Activated CD8-positive, alpha-beta T cell treated with anti-CD3 and anti-CD28 coated beads for 36 hours (primary cell): ENCODE measurements at places on chromosomes 6 and 20.

- DNase-seq: no peak
These were observed 143.0 kb downstream of the ERMARD start for GRCh38 chr6:169894377-169894960.

- no peak for DNase-seq
These were observed 356.8 kb upstream of the AGPAT4 start for GRCh38 chr6:161630674-161631073.

- no peak for DNase-seq
These were observed 22.1 kb downstream of the PTPRT start for GRCh38 chr20:43167615-43168014.

DNA sequence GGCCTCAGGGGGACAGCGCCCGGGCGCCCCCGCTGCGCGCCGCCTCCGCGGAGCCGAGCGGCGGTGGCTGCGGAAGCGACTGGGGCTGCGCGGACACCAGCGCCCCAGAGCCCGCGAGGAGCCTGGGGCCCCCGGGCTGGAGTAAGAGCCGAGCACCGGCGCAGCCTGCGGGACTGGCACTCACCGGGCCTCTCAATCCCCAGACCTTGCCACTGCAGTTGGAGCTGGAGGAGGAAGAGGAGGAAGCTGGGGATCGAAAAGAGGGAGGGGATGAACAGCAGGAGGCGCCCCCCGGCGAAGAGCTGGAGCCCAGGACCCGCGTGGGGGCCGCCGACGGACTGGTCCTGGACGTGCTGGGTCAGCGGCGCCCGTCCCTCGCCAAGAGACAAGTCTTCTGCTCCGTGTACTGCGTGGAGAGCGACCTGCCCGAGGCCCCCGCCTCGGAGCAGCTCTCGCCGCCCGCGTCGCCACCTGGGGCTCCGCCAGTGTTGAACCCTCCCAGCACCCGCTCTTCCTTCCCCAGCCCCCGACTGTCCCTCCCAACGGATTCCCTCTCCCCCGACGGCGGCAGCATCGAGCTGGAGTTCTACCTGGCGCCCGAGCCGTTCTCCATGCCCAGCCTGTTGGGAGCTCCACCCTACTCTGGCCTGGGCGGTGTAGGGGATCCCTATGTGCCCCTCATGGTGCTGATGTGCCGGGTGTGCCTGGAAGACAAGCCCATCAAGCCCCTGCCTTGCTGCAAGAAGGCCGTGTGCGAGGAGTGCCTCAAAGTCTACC, 590 bp downstream of the RNF217 start:
- no peak for DNase-seq

GRCh38 chr6:163371129-163371528, 43.4 kb upstream of the QKI start:
- DNase-seq: no peak

DNA sequence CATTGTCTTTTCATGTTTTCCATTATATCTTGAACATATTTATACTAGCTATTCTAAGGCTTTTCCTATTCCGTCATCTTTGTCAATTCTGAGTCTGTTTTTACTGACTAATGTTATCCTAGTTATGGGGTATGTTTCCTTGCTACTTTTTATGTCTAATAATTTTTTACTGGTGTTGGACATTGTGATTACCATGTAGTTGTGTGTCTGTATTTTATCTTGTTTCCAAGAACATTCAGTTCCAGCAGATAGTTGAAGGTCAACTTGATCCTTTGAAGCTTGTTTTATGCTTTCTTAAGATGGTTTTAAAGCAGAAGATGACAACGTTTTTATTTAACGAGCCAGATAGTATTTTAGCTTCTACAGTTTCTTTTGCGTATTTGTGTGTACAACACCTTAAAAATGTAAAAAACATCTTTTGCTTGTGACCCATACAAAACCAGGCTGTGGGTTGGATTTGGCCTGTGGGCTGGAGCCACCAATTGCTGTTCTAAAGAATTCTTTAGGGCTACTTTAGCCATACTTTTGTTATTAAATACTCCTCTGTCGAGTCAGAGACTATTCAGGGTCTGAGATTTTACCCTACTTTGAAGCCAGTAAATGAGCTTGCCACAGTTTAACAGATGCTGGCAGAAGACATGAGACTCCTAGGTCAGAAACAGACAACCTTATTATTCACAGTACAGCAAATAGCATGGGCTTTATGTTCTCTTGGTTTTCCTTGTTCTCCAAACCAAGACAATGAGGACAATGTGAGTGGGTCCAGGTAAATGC, 38.7 kb upstream of the REV3L start:
- no peak for DNase-seq

DNA sequence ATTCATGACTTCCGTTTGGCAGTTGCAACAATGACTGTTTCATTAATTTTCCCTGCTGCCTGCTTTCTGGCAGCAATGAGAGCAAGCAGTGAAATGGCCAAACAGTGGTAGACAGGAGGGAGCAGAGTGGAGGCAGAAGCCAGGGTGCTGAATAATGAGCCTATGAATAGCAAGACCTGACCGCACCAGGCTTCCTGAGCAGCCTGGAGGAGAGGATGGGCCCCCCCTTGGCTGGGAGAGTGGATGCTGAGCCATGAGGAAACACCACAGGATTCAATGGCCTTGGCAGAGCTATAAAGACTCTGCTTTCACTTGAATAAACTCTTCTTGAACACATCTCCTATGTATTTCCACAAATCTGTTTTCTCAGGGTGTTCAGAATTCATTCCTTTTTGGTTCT, 68.1 kb upstream of the SNRPB2 start:
- no peak for DNase-seq

GRCh38 chr6:118864341-118865099, 29.4 kb upstream of the ASF1A start:
- no peak for DNase-seq

DNA sequence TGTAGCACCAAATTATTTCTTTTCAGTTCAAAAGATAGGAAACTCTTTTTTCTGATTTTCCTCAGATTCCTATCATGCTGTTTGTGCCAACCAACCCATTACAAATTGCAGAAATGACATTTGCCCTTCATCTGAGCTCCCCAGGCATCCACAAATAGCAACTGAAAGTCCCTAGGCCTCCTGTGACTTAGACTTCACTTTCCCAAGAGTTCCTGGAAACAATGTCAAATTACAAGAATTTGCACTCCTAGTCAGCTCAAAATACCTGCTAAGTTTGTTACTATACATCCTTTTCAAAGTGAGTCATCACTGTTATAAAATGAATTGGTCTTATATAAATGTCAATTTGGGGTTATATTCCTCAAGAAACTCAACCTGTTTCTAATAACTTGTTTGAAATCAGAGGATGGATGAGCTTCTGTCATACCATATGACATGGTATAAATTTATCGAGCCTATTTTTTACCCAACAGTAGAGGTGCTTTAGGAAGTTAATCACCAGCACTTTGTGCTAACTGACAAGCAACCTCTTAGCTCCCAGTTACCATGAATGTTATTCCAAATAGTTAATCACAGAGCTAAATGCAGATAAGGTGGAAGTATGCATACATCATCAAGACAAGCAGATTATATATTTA, 256.5 kb downstream of the HACE1 start:
- peak; percentile 12 for DNase-seq

- no peak for DNase-seq
These were observed 25.2 kb downstream of the SNPH start for GRCh38 chr20:1291191-1291741.

DNA sequence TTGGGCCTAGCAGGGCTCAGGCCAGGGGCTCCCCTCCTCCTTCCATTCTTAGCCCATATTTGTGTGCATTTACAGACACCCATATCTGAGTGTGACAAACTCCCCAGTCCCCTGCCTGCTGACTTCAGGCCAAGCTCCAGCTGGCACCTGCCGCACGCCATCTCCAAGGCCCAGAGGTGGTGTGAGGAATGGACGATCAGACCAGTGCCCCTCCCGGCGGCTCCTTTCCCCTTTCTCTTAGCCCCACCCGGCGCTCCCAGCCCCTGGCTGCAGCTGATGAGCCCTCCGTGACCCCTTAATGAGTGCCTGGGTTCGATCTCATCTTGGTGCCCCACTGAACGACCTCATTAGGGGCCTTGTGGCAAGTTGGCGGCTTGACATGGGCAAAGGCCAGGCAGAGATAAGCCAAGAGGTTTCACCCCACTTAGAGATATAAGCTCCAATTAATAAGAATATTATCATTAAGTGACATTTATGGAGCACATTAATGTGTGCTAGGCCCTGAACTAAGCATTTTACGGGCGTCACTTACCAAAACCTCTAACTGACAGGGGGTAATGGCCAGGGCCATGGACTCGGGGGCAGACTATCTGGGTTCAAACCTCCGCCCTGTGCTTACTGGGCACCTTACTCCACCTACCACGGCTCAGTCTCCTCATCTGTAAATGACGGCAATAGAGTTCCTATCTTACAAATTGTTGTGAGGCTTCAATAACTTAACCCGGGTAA, 17.5 kb downstream of the ADA start:
- DNase-seq: no peak

DNA sequence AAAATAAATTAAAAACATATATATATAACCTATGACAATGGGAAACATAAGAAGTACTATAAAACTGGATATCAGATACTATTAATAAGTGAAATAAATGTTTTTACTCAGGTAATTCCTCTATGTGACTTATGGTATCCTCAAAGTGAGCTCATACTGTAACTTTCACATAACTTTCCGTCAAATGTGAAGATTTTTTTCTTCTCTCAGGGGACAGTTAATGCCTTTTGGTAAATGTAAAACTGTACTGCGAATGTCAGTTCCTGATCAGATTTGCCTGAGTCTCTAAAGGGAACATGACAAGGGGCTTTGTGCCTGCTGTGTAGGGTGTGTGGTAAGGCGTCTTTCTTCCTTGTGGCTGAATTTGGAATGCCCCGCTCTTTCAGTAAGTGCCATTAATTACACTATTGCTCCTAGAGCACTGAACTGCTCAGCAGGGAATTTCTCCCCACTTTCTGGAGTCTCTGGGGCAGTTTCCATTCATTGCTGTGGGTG, 271.8 kb downstream of the PRL start:
- DNase-seq: no peak

DNA sequence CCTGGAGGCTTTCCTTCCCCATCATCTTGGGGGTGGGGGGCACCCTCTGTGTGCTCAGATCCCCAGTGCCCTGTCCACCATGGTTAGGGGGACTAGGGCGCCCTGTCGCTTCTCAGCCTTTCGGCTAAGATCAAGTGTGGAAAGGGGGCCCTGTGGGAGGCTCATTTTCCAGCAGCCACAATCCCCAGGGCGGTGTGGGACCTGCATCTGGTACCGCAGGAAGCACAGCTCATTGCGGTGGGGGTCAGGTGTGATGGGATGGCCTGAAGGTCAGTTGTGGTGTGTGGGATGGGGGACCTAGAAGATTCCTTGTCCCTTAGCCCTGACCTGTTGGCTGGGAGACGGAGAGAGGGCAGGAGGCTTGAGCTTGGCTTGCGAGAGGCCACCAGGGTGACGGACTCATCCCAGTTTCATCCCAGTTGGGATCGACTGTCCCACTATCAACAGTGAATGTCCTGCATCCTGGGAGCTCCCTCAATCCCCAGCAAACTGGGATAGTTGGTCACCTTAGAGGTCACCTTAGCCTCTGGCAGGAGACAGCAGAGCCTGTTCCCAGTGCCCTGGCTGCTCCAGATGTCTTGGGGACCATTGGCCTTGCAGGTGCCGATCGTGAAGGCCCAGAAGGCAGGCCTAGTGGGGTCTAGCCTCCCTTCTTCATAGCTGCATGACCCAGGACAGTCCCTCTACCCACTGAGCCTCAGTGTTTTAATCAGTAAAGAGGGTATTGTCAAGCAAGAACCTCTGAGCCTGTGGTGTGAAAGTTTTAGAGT, 64.5 kb upstream of the PMEPA1 start:
- no peak for DNase-seq

GRCh38 chr6:34723203-34723602, 26.6 kb upstream of the ILRUN start:
- no peak for DNase-seq

DNA sequence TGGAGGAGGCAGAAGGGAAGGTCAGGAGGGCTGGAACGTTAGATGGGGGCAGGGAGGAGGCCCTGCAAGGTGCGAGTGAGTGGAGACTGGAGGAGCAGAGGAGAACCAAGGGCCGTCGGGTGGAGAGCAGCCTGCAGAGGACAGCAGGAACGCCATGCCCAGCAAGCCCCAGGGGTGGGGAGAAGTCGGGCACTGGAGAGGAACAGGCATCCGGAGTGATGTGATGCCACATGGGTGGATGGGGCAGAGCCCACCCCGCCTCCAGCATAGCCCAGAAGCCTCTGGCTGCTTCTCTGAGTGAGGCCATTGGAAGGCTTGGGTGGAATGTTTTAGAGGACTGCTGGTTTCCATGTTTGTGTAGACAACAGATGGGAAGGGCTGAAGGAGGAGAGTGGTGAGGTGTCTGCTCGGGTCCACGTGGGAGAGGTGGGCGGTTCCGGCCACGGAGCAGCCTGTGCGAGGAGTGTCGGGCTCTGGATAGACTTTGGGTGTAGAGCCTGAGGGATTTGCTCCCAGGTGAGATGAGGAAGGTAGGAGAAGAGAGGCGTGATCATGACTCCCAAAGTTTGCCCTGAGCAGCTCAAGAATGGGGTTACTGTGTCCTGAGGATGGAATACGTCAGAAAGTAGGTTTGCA, 221.4 kb downstream of the SMOC2 start:
- DNase-seq: no peak

DNA sequence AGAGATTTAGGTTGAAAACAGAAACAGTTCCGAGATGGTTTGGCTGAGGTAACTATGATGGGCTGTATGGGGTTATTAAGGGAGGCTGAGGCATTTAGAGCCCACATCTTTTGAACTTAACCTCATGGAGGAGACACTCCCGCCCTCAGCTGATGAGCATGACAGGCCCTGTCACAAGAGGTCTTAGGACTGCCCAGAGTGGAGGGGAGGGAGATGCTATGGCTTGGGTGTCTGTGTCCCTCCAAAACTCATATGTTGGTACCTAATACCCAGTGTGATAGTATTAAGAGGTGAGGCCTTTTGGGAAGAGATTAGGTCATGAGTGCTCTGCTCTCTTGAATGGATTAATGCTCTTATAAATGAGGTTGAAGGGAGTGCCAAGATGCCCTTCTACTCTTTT, 126.6 kb downstream of the CDC5L start:
- DNase-seq: no peak

GRCh38 chr6:36141961-36142360, 11.6 kb downstream of the MAPK13 start:
- no peak for DNase-seq

DNA sequence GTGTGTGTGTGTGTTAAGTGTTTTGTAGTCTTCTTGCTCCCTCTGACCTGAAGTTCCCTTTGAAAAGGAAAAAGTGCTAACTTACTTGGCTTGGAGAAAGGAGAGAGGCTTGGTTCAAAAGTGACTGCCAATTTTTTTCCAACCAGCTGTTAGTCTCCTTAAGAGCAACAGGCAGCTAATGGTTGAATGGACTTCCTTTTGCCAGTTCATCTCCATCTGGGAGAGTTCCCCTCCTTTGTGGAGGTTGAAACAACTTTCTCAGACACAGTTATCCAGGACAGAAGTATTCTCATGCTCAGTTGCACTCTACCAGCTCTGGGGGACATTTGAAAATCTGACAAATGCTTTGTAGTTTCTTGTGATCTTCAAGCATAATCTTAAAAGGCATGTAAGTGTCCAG, 4.5 kb downstream of the RIPOR2 start:
- no peak for DNase-seq

DNA sequence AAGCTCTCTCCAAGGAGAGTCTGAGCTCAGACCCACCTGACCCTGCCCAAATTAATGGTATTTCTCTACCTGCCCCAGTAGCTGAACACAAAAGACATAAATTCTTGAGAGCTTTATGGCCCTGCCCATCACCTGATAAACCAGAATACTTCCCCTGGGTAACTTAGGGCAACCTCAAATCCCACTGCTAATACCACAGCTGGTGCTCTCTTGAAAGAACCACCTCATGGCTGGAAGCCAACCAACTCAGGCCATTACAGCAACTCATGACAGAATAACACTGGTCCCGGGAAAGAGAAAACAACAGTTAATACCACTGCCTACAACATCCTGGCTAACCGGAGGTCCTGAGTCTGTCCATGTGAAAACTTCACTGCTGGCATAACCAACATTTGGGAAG, 328.6 kb downstream of the NKAIN2 start:
- DNase-seq: no peak
